ENCODE measurements at places on chromosomes 16 and 17.

DNA sequence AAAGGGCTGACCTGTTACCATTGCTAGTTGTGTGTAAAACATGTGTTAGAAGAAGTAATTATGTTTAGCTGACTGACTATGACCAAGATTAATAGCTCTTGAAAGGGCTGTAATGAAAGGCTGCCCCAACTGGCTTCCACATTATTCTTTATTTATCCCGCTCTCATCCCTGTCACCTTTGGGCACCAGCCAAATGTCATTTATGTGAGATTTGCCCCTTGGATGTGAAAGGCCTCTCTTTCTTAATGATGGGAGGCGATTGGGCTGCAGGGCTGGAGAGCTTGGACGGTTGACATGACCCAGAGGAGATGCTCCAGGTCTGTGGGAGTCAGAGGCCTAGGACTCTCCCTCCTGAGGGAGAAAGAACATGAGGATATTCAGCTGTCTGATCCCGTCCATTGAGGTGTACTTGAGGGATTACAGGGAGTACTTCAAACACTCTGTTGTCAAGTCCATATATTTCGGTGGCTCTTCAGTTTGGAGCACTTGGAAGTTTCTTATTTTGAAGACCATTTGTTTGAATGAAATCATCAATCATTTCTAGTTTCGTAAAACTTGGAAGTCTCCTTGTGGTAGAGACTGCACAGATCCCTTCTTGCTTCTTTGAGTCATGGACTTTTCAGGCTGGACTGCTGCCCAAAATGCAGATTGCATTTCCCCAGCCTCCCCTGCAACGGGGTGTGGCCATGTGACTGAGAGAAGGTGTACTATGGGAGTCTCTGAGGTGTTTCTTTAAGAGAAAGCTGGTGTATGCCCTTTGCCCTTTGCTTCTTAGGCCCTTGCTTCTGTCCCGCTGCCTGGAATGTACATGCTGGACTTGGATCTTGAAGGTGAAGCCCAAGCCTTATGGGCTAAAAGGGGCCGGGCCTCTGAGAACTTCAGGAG lies 51.3 kb downstream of the FTO start:
- DNase-seq = no peak

DNA sequence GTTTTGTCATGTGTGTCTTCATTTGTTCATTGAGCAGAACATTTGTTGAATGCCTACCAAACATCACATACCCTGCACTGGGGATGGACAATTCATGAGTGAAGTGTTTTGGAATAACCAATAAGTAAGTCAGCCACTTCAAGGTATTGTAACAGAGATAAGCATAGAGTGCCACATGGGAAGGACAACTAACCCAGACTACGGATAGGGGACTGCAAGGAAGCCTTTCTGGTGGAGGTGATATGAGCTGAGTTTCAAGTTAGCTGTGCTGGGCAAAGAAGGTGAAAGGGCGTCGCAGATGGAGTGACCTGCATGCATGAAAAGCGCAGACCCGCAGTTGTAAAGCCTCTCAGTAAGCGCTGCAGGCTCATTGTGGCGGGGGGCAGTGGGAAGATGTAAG lies 78.8 kb downstream of the TNRC6C start:
- no peak for DNase-seq

- no peak for DNase-seq
Measured at GRCh38 chr16:87041286-87041685, 275.9 kb downstream of the C16orf95 start.

DNA sequence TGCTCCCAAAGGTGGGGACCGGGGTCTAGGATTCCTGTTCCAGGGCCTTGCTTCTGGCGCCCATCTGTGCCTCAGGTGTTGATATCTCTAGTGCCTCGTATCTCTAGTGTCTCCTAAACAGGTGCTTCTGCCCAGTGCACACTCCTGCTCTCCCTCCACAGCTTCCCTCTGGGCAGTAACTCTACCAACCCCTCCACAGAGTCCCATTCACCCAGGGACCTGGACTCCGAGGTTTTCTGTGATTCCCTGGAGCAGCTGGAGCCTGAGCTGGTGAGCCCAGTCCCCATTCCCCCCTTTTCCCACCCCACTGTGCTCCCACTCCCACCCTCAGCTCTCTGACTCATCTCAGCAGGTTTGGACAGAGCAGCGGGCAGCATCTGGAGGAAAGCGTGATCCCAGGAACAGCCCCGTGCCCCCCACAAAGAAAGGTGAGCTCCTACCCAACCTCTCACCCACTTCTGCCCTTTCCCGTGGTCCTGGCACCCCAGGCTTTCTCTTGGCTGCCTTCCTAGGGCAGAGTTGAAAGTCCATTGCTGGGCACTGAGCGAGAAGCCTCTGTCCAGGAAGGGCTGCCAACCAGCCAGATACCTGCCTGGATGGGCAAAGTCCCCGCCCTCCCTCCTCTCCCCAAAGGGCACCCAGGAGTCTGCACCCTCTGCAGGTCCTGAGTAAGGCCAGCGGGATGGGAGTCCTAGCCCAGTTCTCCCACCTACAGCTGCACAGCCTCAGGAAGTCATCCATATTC lies 2.2 kb downstream of the ACBD4 start:
- no peak for DNase-seq

DNA sequence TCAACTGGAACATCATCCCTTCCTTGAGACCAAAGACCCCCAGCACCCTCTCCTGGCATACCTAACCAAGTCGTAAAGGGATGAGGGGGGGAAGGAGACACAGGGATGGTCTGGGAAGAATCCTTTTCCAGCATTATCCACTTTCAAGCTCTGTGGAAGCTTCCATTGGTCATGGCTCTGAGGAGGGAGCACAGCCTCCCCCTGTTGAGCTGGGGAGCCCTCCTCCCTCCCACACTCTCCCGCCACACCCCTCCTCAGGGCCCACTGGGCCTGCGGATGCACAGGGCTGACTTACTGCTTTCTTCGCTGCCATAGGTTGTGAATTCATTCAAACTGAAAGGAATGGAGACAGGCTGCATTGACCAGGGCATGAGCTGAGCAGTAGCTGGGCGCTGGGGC lies 12.4 kb downstream of the CSF3 start:
- DNase-seq = no peak

- no peak for DNase-seq
Measured at GRCh38 chr16:48035142-48035541, 120.7 kb downstream of the ABCC12 start.

All from cortex of kidney (tissue), 1 donor.